ENCODE measurements at places on chromosomes 1 and 21. TPM values are rescaled to one million over a fixed set of nuclear protein-coding genes. Genes with fewer than 3 reads are reported as not detected.

DNA sequence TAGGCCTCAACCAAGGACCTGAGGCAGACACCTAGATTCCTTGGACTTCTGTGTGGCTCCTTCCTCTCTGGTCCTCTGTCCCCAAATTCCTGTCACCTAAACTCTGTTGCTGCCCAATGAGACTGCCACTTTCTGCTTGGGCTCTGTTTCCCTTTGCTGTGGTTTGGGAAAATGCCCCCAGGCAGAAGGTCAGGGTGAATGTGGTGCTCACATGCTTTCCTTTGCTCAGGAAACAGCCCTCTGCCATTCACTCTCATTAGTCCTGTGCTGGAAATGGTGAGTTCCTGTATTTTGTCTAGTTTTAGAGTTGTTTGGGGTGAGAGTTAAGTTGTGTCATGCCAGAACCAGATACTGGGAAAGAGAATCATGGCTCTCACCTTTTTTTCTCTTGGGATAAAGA is 22.7 kb upstream of the SHE start:
- no peak for ATAC-seq

DNA sequence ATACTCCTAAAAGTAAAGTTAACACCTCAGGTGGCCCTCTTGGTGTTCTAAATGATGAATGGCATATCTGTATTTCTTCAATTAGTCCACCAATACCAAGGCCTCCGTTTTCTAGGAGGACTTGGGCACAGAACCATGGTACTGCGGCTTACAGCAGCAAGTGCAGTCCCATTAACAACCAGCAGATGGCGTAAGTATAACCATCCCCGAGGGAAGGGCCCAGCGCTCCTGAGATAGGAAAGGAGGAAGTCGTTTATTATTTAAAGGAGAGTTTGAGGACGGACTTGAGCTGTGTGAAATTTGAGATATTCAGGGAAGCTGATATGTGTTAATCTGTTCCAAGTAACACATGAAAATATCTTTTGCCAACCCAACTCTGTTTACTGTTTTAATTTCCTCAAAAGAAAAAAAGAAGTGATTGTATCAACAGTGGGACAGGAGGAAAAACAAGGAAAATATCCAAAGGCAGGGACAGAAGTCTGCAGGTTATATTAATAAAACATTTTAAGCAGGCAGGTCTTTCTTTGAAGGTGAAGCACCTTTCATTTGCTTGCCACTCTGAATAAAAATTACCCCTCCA is 37.7 kb upstream of the KCNJ15 start:
- ATAC-seq = peak; percentile 82

DNA sequence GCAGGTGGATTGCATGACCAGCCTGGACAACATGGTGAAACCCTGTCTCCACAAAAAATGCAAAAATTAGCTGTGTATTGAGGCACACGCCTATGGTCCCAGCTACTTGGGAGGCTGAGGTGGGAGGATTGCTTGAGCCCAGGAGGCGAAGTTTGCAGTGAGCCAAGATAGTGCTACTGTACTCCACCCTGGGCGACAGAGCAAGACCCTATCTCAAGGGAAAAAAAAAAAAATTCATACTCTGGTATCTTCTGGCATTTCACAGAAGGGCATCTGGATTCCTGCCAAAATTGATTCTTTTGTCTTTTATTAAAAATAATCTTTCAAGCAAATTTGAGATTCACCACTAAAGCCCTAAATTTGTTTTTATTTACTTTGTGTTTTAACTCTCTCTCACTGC is 19.2 kb downstream of the CLIC4 start:
- no peak for ATAC-seq

The SELENOF gene
- total RNA-seq = 84.8 TPM

DNA sequence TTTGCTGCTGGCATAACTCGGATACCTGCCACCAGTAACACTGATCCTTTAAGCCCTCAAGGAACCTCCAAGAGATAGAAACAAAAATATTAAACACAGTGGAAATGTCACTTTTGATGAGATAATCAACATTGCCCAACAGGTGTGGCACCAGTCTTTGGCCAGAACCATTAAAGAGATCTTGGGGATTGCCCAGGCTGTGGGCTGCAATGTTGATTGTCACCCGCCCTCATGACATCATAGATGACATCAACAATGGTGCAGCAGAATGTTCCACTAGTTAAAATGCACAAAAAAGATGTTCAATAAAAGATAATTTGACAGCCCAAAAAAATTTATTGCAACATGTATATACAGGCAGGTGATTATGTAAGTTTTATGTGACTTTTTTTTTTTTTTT is 20.2 kb upstream of the ZMYM1 start:
- ATAC-seq = no peak

DNA sequence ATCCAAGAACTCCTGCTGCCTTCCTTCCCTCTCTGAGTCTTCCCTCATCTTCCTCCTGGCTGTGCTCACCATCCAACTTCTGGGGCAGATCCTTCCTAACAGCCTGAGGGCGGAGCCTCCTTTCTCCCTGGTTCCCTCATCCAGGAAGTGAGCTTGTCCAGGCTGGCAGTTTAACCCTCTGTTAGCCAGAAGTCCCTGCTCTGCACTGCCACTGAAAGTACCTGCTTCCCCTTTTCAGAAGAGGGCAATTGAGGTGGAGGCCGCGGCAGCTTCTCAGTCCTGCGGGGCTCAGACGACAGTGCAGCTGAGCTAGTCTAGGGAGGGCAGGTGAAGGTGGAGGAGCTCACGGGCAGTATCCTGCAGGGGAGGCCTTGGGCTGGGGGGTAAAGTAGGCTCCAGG is 149.1 kb downstream of the FCRL5 start:
- no peak for ATAC-seq

GRCh38 chr1:53931523-53931922 is 14.0 kb downstream of the IFT25 start:
- no peak for ATAC-seq

DNA sequence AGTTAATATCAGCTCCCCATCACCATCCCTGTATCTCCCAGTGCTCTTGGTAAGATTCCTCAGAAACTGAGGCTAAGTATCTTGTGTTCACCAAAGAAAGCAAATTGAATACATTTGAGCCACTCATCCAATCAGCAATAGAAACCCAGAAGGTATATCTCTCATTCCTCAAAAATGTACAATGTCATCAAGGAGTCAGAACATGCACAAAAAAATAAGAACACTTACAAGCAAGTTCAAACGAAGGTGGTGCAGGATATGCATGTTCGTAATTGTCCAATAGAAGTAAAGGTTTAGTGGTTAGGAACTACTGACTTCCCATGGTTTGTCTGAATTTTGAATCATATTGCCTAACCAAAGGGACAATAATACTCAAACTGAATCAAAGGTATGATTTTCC is 24.3 kb downstream of the RXRG start:
- no peak for ATAC-seq

- no peak for ATAC-seq
Observed at GRCh38 chr21:33202464-33203363, 27.0 kb upstream of the IFNAR2 start.

- no peak for ATAC-seq
Observed at GRCh38 chr1:29333008-29333407, 96.7 kb downstream of the PTPRU start.

GRCh38 chr1:9166289-9167235 is 37.7 kb upstream of the GPR157 start:
- no peak for ATAC-seq

All from gastroesophageal sphincter (tissue), 4 donors.